ENCODE measurements at places on chromosomes 6 and 20. TPM values are rescaled to one million over a fixed set of nuclear protein-coding genes. Genes with fewer than 3 reads are reported as not detected.

DNA sequence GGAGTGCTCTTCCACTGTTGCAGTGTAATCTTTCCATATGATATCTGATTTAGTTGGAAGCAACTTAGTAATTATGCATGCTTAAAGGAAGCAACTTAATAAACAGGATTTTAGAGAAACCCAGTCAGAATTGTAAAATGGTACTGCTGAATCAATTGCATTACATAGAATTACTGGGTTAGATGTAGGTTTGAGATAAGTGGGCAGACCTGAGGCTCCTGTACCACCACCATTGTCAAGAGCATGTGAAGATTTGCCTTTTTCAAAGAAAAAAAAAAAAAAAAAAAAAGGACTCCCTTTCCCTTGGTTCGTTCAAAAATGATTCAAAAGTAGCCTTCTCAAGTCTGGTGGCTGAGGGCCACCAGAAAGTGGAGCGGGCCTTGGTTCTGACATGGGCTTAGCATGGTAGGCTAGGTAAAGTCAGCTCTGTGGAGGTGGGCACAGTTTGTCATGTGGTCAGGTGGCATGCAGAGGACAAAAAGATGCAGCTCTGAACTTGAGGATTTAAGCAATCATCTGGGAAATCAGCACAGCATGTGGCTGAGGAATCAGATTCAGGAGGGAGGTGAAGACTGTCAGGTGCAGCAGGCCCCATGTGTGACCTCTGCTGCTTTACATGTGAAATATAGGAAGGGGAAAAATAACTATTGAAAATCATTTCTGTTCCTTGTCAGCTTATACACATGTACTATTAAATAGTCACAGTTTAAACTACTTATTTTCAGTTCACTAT lies 32.4 kb downstream of the ARID1B start:
- DNase-seq: no peak

DNA sequence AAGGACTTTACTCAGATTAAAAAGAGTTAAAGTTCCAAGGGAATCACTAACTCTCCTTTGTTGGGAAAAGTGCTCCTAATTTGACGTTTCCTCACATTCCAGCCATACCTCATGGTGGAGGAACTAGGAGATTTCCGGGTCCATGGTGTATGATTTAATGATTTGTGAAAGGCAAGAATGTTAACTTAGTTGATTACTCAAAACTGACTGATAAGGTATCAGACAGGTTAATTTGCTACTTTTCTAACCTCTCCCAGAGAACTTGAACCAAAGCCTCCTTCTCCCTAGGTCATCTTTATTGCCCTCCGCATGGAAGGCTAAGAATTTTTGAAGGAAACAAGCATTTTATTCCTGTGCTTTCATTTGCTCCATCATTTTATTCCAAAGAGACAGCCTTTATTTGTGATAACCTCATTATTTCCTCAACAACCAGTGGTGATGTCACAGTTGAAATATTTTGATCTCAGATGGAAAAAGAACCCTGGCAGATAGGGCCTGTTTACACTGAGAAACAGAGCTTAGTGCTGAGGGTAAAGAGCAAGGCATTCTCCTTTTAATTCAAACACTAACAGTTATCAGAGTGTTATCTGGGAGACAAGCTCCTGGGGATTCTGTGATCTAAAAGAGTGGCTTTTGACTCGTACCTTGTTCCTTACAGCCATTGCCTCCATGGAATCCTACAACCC lies 57.4 kb upstream of the BMP2 start:
- DNase-seq: no peak

DNA sequence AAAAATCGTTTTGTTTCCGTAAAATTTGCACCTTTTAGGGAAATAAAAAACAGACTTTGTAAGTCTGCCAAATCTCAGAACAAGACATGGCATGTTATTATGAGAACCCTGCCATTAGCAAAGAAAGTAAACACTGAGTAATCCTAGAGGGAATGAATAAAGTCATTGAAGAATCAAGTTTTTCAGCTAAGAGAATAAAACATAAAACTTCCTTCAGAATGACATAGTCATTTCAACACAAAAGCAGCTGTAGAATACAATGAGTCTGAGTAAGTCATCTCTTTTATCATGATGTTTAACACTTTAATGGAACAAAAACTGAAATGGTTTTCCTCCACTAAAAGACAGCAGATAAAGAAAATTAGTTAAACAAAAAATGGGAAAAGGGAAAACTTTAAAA lies 10.3 kb upstream of the DST start:
- no peak for DNase-seq

GRCh38 chr6:164069350-164069990 lies 655.0 kb downstream of the QKI start:
- DNase-seq: no peak

- no peak for DNase-seq
Measured at GRCh38 chr6:34241351-34242215, 4.9 kb downstream of the HMGA1 start.

SLC32A1 gene
- total RNA-seq: not detected

ZC2HC1B gene
- not detected for total RNA-seq

WRNIP1 gene
- total RNA-seq: 48.0 TPM

CYP21A2 gene
- 0.12 TPM for total RNA-seq
